ENCODE measurements at places on chromosomes 12 and 14.

DNA sequence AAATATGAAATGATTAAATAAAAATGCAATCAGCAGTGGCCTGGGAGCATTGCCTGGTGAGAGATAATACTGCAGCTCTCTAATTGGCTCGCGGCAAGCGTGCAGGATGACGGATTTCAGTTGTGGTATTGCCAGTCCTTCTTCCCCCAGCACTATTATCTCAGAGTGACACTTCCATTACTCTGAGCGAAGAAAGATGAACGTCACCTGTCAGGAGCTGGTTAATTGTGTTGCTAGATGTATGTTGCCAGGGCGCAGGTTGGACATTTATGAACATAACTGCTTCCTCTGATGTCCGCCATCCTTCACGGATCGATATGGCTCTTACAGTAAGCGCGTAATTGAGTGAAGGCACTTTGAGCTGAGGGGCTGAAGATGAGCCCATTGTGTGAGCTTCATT is 374.9 kb downstream of the PDZRN4 start:
- no peak for DNase-seq

DNA sequence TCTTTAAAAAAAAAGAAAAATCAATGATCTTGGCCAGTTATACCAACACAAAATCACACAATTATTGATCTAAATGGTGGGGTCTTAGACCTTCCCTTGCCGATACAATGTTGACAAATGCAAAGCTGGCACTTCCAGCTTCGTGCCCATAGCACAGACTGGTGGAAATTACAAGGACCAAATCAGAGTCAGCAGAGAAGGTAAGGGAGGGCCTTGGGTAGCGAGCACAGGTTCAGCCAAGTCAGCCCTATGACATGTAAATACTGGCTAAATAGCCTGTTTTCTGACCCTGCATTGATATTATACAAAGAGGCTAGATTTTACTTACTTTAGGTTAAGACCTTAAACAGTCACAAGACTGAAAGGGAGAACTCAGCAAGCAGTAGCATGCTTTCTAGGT is 30.3 kb upstream of the WDR89 start:
- DNase-seq: no peak

DNA sequence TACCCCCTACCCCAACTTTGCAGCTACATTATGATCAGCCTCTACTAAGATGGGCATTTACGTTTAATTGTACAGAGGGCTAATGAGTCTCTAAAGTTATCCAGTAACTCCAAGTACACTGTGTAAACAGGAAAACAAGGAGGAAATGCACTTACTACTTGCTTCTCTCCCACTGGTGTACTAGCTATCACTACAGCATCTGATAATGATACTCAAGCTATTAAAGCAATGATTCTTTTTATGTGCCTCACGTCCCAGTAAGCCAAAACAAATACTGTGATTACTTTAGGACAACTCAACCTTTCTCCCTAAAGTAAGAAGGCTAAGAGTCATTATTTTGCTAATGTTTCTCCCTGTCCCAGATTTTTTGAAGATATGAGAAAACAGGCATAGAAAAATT is 128.6 kb upstream of the CCDC175 start:
- DNase-seq: no peak

- DNase-seq: no peak
Measured at GRCh38 chr14:68333262-68333661, 459.6 kb downstream of the ZFP36L1 start.

DNA sequence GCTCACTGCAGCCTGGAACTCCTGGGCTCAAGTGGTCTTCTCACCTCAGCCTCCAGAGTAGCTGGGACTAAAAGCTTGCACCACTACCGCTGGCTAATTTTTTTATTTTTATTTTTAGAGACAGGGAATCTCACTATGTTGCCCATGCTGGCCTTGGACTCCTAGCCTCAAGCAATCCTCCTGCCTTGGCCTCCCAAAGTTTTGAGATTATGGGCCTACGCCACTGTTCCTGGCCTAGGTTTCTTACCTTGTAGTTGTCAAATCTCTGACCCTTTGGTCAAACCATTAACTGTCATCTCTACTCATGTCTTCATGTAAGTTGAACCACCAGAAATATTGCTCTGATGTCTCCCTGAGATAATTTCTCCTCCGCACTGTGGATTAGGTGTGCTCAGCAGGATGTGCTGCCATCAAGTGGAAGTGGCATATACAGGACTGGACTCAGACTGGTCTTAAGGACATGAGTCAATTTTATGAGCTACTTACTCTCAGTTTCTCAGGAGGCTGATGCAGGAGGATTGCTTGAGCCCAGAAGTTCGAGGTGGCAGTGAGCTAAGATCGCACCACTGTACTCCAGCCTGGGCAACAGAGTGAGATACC is 28.5 kb downstream of the ACTR6 start:
- DNase-seq: no peak

DNA sequence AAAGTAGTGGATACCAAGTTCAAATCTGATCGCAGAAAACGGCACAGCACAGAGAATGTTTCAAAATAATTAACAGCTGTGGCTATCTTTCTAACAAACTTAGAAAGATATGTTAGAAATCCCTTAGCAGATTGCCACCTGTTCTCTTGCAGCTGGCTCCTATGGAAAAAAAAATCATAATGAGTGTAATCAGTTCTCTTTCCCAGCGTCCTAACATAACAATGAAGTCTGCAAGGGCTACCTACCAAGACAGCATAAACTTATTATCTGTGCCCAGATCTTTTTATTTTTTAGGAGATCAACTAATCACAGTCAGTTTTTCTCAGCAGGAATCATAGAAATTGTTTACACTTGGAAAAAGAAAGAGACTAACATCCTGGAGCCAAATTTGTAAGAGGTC is 358.6 kb upstream of the FOXG1 start:
- no peak for DNase-seq

DNA sequence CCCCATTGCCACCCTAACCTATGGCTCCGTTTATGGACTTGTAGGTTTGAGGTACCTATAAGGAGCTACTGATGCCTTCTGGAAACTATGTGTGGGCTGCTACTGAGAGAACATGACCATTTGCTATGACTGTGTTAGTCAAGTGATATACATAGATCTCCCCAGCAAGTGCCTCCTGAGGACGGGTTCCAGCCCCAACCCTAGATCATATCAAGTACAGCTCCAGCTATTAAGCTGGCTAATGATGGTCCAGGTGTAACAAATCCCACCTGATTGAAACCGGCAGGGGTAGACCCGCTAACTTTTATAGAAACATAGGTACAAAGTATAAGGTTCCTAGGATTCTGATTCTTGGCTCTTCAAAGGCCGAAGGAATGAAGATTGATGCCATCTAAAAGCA is 23.7 kb downstream of the NINJ2 start:
- DNase-seq: no peak

DNA sequence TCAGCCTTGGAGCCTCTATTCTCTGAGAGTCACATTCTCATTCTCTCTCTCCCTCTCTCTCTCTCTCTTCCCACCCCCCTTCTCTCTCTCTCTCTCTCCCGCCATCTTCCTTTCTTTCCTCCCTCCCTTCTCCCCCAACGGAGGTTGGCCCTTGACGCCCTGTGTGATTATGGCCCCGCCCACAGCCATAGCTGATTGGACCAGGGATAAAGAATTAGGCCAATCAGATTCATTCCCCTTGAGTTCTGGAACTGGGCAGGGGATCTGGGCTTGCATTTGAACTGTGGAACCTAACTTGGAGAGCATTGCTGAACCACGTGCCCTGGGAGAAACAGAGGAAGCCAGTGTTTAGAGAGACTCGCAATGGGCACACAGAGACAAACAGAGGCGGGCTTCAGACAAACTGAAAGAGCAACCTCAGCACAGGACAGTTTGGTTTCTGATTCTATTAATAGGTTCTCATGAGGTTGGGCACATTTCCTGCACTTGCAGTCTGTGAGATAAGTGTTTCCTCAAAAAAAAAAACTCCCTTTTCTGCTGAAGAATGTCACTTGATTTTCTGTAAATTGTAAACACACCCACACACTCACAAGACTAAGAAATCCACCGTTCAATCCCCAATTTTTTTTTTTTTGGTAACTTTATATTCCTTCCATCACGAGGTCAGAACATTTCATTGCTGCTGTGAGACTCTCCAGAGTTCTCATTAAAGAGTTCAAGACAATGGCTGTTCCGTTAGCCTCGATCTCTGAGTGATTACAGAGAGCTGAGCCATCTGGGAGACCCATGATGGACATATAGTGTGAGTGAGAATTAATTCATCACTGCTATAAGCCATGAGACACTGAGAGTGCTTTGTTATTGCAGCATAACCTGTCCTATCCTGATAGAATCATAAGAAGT is 3.5 kb upstream of the P2RX7 start:
- peak; percentile 23 for DNase-seq

DNA sequence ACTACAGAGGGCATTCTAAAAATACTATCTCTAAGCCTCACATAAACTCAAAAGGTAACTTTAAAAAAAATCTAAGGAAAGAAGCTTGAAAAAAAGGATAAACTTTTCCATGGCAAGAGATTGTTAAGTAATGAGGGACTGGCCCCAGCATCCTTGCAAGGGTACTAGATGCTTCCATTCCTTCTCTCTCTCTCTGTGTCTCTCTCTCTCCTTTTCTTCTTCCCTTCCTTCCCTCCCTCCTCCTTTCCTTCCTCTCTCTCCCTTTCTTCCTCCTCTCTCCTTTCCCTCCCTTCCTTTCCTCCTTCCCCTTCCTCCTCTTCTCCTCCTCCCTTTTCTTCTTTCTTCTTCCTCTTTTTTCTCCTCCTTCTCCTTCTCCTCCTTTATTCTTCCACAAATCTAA is 23.8 kb downstream of the CNTN1 start:
- DNase-seq: no peak

DNA sequence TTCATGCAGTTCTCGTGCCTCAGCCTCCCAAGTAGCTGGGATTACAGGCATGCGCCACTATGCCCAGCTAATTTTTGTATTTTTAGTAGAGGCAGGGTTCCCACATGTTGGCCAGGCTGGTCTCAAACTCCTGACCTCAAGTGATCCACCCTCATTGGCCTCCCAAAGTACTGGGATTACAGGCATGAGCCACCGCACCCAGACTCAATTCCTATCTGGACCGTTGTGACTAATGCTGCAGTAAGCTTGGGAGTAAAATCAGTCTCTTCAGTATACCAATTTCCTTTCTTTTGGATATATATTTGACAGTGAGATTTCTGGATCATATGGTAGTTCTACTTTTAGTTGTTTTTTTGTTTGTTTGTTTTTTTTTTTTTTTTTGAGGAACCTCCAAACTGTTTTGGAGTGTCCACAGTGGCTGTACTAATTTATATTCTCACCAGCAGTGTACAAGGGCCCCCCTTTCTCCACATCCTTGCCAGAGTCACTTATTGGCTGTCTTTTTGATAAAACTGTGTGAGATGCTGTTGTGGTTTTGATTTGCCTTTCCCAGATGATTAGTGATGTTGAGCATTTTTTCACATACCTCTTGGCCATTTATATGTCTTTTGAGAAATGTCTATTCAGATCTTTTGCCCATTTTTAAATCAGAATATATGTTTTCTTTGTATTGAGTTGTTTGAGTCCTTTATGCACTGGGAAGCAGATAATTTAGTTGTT is 37.3 kb upstream of the EVL start:
- DNase-seq: no peak

DNA sequence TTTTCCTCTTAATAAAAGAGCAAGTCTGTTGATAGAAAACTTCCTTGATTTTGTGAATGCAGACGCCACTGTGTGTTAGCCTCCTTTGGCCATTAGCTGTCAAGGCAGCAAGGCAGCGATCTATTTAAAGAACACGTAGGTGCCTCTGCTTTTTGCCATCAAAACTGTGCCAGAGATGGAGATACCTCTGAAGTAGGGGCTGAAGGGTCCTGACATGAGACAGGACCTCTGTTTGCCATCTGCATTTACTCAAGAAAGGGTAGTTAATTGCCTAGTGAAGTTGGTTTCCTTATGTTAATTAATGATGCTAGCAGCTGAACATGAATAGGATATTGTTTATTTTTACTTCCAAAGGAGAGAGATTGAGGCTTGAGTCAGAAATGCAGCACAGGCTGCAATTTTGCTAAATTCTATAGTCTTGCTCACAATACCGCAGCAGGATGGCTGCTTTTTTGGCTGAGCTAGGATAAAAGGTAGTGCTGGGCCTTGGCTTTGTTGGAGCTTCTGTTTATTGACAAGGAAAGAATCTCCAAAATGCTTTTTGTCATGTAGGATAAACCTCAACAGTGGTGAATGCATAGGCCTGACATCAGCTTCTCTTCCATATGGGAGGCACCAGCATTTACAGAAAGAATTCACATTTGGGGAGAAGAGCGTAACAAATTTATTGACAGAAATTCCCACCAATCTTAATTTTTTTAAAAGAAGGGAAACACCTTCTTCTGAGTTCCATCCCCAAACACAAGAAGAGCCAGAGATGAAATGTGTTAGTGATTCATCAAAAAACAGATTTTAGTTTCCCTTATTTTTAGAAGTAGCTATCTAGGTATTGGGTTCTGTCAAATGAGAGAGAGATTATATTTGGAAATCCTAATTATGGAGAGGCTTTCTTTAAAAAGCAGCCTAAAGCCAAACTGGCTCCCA is 13.9 kb upstream of the RPH3A start:
- DNase-seq: no peak
